Ovary (tissue), 10 donors: ENCODE measurements at places on chromosomes 6 and 20. TPM values are rescaled to one million over a fixed set of nuclear protein-coding genes. Genes with fewer than 3 reads are reported as not detected.

- no peak overlapping the region for H3K27ac ChIP-seq
- H3K4me1 ChIP-seq: no peaks in the 10 kb centered on the region
- H3K27me3 ChIP-seq: no peaks in the 10 kb centered on the region
- DNase-seq: no peak
- H3K36me3 ChIP-seq: no peaks in the 10 kb centered on the region
Observed at GRCh38 chr6:71053475-71053874, 96.6 kb upstream of the B3GAT2 start.

EFCAB8 gene
- not detected for polyA plus RNA-seq

DNA sequence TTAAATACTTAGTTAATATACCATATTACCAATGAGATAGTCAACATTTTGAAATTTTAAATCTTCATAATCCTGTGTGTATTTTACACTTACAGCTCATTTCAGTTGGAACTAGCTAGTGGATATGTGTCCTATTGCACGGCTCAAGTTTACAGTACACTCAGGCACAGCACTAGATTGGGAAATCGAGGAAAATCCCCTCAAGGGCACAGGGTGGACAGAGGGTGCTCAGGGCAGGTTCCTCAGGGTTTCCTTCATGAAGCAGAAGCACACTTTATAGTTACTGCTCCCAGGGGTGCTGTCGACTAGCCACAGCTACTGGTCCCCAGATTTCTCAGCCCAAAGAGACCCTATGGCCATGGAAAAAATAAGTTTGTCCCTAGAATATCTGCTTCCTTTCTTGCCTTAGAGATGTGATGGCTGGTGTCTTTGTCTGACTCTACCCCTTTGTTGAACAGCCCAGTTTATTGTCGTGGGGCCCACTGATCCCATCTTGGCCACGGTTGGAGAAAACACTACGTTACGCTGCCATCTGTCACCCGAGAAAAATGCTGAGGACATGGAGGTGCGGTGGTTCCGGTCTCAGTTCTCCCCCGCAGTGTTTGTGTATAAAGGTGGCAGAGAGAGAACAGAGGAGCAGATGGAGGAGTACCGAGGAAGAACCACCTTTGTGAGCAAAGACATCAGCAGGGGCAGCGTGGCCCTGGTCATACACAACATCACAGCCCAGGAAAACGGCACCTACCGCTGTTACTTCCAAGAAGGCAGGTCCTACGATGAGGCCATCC lies 1.5 kb downstream of the BTN2A1 start:
- no peaks in the 10 kb centered on the region for H3K36me3 ChIP-seq
- H3K4me1 ChIP-seq: peaks cover 12% of the 10 kb centered on the region
- H3K27me3 ChIP-seq: no peaks in the 10 kb centered on the region
- no peak overlapping the region for H3K27ac ChIP-seq

ZNF311 gene
- 1.7 TPM for polyA plus RNA-seq

GRCh38 chr6:75450903-75451302 lies 42.7 kb downstream of the FILIP1 start:
- no peaks in the 10 kb centered on the region for H3K36me3 ChIP-seq
- no peaks in the 10 kb centered on the region for H3K27me3 ChIP-seq

TCP1 gene
- polyA plus RNA-seq: 108 TPM

- DNase-seq: no peak
- no peaks in the 10 kb centered on the region for H3K4me1 ChIP-seq
- no peak overlapping the region for H3K27ac ChIP-seq
Observed at GRCh38 chr6:12968290-12968689, 251.7 kb downstream of the PHACTR1 start.

GRCh38 chr20:16712511-16712947 lies 17.3 kb upstream of the SNRPB2 start:
- H3K36me3 ChIP-seq: no peaks in the 10 kb centered on the region
- no peaks in the 10 kb centered on the region for H3K4me1 ChIP-seq
- H3K4me3 ChIP-seq: no peak overlapping the region
- no peak overlapping the region for H3K27ac ChIP-seq
- no peaks in the 10 kb centered on the region for H3K27me3 ChIP-seq
